Breast epithelium (tissue), 4 donors: ENCODE measurements at places on chromosomes 6 and 20. TPM values are rescaled to one million over a fixed set of nuclear protein-coding genes. Genes with fewer than 3 reads are reported as not detected.

The FERMT1 gene
- total RNA-seq: 2.0 TPM

The RNF8 gene
- total RNA-seq: 16.0 TPM

The EPHA7 gene
- total RNA-seq: 0.80 TPM

The ZNF343 gene
- total RNA-seq: 14.0 TPM

The NAPB gene
- total RNA-seq: 16.1 TPM

The GPLD1 gene
- total RNA-seq: 2.5 TPM

The KPNA5 gene
- total RNA-seq: 14.3 TPM

The TSBP1 gene
- not detected for total RNA-seq

The ADA gene
- 46.2 TPM for total RNA-seq

The PTK6 gene
- 0.16 TPM for total RNA-seq

The GSTA3 gene
- total RNA-seq: not detected

The MUC22 gene
- not detected for total RNA-seq

The GRIK2 gene
- total RNA-seq: 1.1 TPM

The LRRN4 gene
- 20.8 TPM for total RNA-seq

The DNAH8 gene
- total RNA-seq: under 0.01 TPM

The PDYN gene
- not detected for total RNA-seq

The KHDRBS2 gene
- total RNA-seq: 0.16 TPM

The FAM209B gene
- total RNA-seq: not detected

The VWA7 gene
- 1.6 TPM for total RNA-seq

The MAFB gene
- total RNA-seq: 43.9 TPM

The BANF2 gene
- total RNA-seq: not detected

The LY6G6C gene
- not detected for total RNA-seq

The AGPAT4 gene
- 6.2 TPM for total RNA-seq

The RAB32 gene
- 36.7 TPM for total RNA-seq

The CST2 gene
- not detected for total RNA-seq
